ENCODE measurements at places on chromosomes 5 and 9.
A peak's percentile ranks its signal among the peaks of the same experiment; 100 is the strongest.

DNA sequence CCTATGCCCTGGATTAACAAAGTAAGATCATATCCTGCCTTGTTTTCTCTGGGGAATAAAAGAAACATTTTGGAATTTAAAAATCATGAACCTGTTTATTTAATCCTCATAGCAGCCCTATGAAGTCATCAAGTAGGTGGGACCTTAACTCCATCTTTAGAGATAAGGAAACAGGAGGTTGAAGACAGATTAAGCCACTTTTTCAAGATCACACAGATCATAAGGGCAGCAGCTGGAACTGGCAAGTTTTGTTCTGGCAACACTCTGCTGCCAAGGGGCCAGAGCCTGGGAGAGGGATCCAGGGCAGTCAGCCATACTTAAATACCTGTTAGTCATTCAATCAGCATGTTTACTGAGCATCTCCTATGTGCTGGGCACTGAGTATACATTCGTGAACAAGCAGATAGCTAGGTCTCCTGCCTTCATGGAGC lies 63.7 kb downstream of the SLC1A1 start:
- no peak for DNase-seq

- DNase-seq = no peak
Measured at GRCh38 chr5:90421136-90421535, 11.6 kb upstream of the CETN3 start.

DNA sequence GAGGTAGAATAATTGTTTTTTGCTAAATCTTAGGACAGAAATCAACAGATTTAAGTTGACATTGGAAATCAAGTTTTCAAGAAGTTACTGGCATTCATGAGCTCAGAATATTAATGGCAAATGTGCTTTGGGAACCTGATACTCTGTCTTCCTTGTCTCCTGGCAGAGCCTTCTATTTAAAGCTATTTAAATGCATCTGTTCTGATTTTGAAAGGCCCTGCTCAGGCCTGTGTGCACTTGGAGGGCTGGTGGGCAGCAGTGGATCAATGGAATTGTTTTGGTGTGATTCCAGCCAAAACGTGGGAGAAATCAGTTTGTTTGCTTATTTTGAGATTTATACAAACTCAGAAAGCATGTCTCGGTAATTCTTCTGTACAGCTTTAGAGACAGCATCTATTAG lies 38.5 kb downstream of the FBXL7 start:
- DNase-seq = no peak

- peak; percentile 68 for DNase-seq
Measured at GRCh38 chr5:171207256-171207847, 101.7 kb upstream of the TLX3 start.

GRCh38 chr5:149549461-149550267 lies 1.6 kb downstream of the CSNK1A1 start:
- peak; percentile 37 for DNase-seq

DNA sequence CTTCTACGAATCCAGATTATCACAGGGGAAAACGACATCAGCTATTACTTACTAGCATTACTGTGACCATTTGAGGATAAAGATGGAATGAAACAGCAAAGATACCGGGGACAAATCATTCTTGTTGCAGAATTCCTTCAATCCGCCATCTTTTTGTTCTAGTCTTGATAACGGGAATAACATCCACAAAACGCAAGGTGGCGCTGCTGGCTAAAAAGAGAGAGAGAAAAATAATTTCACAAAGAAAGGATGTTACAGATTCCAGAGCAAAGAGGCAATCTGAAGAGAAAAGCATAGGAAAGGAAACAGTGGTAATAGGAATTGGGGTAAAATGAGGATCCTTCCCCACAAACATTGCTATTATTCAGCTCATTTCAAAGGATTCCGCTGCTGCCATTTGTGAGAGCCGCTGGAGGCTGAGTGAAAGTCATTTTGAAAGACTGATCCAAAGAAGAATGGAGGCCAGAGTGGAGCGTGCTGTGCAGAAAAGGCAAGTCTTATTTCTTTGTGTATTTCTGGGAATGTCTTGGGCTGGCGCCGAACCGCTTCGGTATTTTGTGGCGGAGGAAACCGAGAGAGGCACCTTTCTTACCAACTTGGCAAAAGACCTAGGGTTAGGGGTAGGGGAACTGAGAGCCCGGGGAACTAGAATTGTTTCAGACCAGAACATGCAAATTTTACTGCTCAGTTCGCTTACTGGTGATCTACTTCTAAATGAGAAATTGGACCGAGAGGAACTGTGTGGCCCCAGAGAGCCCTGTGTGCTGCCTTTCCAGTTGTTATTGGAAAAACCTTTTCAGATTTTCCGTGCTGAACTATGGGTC lies at the start of gene PCDHB7:
Gene PCDHB7, plus strand, starts transcription at position 264 of the 824 bp plus-strand sequence. Its CDS starts 192 bp downstream, at position 456.
- DNase-seq = no peak

DNA sequence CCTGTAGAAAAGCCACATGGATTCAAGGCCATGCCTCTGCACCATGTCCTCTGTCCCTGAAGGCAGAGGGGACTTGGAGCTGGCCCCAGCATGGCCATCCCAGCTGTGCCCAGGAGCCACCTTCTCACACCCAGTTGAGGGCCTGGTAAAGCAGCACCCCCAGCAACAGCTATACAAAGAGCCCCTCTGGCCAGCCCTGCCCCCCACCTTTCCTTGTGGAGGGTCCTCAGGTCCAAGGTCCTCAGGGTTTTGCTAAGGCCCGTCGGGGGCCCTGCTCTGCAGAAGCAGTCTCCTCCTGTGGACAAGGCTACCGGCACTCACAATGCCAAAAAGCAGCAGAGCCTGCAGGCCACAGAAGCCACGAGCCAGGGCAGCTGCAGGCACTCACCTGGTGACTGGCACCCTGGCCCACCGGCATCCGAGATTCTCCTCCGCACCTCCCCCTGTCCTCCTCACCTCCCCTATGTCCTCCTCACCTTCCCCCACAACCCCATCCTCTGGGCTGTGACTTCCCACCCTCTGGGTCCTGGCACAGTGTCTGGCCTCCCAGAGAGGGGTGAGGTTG lies 39.9 kb upstream of the LPCAT1 start:
- DNase-seq = no peak

DNA sequence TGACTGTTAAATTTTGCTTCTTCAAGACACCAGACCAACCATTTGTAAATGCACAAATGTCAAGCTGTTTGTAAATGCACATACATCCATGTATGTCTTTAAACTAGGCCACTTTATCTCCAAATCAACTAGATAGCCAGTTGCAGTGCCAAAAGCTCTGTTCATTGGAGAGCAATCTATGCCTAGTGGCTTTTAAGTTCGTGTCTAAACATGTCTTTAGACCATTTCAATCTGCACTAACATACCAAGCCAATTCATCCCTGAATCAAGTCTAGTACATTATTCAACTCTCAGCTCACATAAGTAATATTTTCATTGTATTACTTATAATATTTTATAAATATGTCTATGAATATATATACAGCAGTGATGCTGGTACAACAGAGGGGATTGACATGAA lies 985.9 kb downstream of the CDH18 start:
- no peak for DNase-seq

GRCh38 chr5:159459951-159460538 lies 129.8 kb upstream of the IL12B start:
- peak; percentile 88 for DNase-seq

DNA sequence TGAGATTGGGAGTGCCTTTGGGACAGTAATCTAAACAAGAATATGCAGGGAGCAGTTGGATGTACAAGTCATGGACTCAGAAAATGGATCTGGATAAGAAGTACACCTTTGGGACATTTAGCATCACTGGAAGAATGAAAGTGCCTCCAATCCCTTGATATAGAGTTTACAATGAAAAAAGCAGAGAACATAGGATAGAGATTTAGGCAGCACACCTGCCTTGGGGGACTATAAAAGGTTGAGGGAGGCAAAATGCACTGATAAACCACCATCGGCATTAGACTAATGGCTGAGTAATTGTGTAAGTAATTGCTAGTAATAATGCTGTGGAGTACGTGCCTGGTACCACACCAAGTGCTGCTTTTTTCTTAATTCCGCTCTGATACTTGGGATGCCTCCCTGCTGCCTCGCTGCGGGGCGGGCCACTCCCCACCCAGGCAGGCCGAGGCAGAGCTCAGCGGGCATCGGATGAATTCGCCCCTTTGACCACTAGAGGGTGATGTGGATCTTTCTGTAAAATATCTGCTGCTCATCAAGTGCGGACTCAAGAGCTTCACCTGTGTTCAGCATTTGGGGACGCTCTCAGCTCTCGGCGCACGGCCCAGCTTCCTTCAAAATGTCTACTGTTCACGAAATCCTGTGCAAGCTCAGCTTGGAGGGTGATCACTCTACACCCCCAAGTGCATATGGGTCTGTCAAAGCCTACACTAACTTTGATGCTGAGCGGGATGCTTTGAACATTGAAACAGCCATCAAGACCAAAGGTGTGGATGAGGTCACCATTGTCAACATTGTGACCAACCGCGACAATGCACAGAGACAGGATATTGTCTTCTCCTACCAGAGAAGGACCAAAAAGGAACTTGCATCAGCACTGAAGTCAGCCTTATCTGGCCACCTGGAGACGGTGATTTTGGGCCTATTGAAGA lies 99.9 kb downstream of the ANKRD18B start:
- DNase-seq = peak; percentile 56

- no peak for DNase-seq
Measured at GRCh38 chr5:32961059-32961415, 249.9 kb downstream of the NPR3 start.

DNA sequence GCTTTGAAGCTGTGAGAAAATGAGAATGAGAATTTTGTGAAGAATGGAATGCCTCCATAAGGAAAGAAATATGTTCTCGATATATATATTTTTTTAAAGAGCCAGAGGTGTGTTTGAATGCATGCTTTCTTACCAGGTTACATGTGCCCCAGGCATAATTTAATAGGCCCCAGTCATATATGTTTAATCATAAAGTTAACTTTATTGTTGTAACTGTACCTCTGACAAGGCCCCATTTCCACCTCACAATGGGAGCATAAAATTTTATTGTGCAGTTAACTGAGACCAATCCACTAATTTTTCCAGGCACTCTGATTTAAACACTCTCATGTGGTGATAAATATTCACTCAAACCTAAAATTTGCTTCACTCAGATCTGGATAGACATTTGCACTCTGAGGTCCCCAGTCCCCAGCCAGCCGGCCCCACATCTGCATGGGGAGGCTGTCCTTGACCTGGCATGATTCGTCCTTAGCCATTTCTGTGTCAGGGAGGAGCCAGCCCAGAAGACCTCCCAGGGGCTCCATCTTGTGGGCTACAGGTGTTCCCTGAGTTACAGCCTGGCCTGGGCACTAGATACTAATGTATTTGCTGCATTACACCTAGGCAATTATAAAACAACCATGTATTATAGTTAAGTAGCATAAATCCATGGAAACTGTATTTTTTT lies 245.8 kb downstream of the MTRR start:
- no peak for DNase-seq

DNA sequence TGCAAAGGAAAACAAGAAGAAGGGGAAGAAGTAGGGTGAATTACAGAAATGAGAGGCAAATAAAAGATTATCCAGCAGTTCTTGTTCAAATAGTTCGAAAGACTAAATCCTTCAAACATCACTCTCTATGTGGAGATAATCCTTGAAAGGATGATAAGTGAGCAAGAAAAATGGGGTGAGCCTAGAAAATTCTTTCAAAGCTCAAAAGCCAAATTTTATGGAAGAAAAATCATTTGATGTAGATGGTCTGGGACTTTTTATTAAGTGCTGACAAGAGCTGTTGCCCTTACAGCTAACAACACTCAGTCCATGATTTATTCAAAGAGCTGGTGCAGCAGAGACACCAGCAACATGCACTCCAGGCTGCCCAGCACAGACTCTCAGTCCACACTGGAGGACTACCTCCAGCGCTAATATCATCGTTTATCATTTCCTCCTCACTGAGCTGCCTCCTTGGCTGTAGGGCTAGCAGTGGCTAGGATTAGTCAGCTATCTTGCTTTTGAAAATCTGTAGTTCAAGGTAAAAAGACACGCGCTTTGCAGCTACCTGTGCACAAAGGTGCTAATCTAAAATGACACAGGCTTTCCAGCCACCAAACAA lies 264.8 kb upstream of the KIF2A start:
- DNase-seq = no peak

DNA sequence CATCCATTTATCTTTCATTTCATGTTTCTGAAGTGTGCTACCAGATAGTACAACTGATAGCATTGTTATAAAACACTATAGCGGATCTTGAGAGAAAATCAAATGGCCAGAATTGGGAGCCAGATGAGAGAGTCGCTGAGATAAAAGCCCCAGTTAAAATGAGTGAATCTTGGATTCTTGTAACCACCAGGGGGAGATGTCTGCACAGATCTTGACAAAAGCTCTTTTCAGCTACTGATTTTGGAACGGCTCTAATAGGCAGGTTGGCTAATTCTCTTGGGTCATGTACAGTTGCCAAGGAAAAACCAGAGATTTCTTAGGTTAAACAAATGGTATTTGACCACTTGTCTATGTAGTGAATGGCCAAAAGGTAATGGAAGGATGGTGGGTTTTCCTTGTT lies 21.7 kb downstream of the F2RL2 start:
- peak; percentile 45 for DNase-seq

- no peak for DNase-seq
Measured at GRCh38 chr9:95753762-95754465, 121.6 kb upstream of the ERCC6L2 start.

DNA sequence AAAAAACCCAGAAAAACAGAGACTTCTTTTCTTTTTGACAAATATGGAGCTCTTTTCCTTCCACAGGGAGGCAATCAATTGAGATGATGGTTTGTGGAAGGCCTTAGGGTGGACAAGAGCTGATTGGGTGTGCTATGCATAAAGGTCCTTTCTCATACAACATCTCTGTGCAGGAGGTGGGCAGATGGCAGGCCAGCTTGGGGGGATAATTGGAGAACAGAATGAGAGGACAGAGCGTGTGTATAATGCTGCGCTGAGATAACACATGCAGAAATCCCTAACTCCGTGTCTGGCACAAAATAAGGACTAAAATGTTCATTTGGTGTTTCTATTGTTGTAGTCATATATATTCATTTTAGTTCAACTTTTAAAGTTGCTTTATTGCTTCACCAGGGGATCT lies 159.0 kb upstream of the MEF2C start:
- no peak for DNase-seq

GRCh38 chr5:42422656-42423280 lies 471 bp upstream of the GHR start:
- no peak for DNase-seq

DNA sequence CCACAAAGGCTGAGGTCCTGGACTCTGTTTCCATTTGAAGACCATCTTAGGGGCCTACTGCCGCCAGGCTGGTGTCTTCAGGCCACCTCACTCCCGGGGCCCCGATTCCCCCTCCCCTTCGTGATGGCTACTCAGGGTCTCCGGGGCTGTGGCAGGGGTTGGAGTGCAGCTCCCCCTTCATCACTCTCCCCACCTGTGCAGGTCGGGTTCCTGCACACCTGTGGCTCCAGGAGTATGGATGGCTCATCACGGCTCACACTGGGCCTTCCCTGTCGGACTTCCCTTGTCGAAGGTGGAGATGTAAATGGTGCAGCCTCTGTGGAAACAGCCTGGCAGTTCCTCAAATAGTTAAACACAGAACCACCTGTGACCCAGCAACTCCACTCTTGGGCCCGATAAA lies 11.9 kb downstream of the LCN9 start:
- DNase-seq = no peak

Data from MV-4-11 (cell line).